Heart right ventricle (tissue), 16 donors: ENCODE measurements at places on chromosomes 1 and 21.

GRCh38 chr21:34946916-34947534 lies 102.1 kb downstream of the RUNX1 start:
- DNase-seq, result no peak

DNA sequence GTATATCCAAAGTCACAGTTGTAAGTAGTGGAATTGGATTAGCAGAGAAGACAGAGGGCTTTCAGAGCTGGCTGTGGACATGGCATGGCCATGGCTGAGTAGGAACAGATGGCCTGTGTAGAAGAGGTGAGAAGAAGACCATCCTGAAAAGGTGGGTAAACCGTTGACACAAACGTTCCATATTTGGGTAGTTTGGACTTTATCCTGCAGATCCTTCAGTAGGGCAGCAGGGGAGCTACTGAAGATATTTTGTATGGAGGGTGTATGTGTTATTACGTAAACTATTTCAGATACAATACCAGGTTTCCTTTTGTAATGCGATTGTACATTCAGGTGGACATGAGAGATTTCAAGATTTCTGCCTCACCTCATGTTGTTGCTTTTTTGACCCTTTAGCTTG lies 1.6 kb downstream of the UTP11 start:
- no peak for DNase-seq

- peak; percentile 57 for DNase-seq
Measured at GRCh38 chr1:94679332-94680038, 137.9 kb upstream of the F3 start.

DNA sequence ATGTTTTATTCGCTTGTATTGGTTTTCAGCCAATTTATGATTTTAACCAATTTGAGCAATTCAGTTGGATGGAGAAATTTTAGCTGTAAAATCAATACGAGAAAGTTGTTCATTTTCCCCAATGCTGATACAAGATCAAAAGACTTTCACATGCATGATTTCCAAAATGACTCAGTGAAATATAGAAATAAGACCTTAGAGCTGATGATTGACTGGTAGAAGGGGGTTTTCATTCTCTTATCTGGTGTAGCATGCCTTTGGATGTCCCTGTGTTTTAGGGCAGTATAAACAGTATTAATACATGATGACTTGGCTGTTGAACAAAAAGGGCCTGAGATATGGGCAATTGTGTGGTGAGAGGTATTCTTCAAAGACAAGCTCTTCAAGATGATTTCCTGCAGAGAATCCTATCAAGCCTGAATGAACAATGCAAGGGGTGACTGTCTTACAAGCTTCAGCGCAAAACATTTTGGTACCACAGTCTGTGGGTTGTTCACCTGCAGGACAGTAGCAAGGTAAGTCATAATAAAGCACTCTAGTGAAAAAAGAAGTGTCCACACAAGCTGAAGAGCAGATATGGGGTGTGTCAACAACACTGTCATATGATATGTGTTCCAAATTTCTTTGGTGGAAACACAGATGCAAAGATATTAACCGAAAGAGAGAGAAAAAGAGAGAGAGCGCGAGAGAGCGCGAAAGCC lies 156.2 kb downstream of the TNFSF18 start:
- no peak for DNase-seq

DNA sequence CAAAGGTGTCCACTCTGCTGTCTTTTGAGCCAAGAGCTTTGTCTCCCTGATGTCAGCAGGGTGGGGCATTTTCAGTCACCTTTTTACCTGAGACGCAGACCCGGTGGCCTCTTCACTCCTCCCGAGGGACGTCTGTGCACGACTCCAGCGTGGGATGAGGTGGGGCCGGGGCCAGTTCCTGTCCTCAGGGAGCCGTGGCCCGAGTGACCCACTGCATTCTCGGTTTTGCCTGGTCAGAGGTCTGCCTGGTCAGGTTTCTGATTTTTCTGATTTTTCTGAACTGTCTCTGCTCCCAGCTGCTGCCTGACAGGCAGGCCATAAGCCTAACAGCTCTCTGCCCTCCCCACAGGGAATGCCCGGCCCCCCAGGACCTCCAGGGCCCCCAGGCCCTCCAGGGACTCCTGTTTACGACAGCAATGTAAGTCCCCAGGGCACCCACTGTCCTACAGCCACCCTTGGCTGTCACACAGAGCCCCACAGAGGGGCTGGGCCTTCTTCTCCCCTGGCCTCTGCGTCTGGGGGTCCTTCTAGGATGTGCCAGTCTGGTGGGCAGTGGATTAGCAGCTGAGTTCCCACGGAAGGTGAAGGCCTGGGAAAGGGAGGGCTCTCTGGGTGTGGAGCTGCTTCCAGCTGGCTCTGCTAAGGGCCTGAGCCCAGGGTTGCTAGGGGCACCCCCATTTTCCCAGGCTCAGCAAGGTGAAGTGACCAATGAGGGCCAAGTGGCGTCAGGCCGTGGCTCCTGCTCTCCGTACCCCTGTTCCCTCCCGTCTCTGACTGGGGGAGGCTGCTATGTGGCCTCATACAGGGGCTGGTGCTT lies 45.9 kb downstream of the SLC19A1 start:
- no peak for DNase-seq

DNA sequence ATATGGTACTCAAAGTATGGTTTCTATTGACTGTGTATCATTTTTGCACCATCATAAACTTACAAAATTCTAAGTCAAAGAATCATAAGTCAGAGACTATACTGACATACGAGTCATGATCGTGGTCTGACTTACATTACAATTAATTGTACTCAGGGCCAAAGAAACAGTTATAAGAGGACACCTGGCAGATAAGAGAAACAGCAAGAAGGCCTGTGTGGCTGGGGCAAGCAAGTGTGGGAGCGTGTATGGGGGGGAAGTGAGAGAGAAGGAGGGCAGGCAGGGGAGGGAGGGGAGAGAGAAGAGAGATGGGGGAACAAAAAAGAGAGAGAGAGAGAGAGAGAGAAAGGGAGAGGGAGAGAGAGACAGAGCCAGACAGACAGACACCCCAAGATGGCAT lies 70.9 kb downstream of the RERE start:
- DNase-seq, result no peak

GRCh38 chr21:34077888-34078287 lies 4.5 kb downstream of the MRPS6 start:
- no peak for DNase-seq

- no peak for DNase-seq
Measured at GRCh38 chr1:51073456-51073855, 28.6 kb upstream of the C1orf185 start.

DNA sequence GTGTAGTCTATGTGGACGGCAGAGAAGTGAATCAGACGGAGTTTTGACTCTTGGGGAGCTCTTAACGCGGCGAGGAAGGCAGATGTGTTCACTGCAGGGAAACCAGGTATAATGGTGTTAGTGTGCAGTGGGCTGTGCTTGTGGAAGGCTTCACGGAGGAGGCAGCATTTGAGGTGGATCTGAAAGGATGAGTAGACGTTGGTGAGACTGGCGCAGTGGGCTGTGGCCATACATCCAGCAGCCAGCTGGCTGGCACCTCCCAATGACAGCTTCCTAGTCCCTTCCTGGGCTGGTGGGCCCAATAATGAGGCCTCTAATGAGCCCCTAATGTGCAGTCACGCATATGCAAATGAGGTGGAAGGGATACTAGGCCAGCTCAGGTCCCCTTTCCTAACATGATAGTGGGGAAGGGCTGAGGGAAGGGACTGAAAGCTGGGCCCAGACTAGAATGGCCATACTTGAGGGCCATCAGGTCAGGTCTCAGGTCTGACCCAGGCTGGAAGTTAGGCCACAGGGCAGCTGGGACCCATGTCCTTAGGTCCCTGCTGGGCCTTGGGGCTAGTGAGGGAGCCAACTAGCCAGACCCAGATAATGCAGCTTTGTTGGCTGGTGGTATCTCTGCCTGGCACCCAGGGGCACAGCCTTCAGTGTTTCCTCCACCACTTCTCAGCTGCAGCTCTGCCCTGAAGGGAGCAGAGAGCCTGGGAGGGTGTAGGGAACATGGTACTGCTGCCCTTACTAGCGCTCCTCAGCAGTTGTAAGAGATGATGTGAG lies 3.8 kb downstream of the MAP7D1 start:
- no peak for DNase-seq

DNA sequence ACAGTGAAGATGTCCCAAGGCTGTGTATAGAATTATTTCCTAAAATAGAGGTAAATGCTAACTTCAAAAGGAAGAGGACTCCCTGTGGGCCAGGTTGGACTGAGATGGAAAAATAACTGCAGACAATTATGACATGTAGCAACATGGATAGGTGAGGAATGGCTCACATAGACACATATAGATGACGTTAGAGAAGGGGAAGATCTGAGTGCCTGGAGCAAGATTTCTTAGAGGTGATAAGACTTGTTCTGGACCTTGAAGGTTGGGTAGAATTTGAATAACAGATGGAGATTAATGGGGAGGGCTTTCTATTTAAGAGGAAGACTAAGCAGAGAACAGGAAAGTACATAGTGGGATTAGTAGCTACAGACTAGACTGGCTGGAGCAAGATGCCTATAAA lies 76.9 kb downstream of the C1orf21 start:
- DNase-seq, result no peak

- DNase-seq, result no peak
Measured at GRCh38 chr1:177355575-177355974, 184.8 kb downstream of the BRINP2 start.

- DNase-seq, result no peak
Measured at GRCh38 chr1:109975718-109976117, 8.8 kb upstream of the AHCYL1 start.

GRCh38 chr1:29805122-29805895 lies 569.0 kb downstream of the PTPRU start:
- no peak for DNase-seq

- no peak for DNase-seq
Measured at GRCh38 chr1:209103092-209103491, 480.4 kb upstream of the CAMK1G start.

DNA sequence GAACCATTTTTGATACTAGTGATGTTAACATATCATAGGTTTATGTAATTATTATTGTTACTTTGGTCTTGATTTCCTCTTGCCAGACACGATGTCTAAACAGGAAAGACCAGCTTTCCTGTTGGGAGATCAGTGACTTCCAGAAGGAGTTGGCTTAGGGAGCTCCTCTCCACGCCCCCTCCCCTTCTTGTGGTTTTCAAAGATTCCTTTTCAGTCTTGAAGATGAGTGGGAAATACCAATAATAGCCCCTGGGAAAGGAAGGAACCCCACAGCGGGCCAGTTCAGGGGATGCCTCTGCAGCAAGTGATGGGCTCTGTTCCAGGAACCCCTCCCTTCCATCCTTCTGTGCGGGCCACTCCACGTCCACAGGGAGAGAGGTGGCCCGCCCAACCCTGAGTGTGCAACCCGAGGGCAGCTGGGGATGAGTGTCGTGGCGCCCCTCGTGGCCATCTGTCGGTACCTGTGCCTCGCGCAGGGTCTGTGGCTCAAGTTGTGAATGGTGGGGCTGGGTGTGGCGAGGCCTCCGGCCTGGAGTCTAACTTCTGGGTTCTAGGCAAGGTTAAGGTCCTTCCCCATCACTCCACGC lies 65.7 kb downstream of the TLR5 start:
- DNase-seq, result peak; percentile 70

- DNase-seq, result peak; percentile 21
Measured at GRCh38 chr1:53949023-53949990, 3.2 kb downstream of the LRRC42 start.

GRCh38 chr1:27664291-27664690 lies 7.7 kb downstream of the IFI6 start:
- DNase-seq, result no peak

GRCh38 chr1:181483285-181484195 lies at the start of gene CACNA1E:
Gene CACNA1E, plus strand, starts transcription at chr1:181483517. Its CDS starts 228 bp downstream, at chr1:181483745.
- no peak for DNase-seq

- no peak for DNase-seq
Measured at GRCh38 chr1:156074661-156075060, 7.6 kb downstream of the MEX3A start.

- DNase-seq, result no peak
Measured at GRCh38 chr1:213266983-213267772, 216.1 kb downstream of the RPS6KC1 start.

GRCh38 chr1:223771814-223772770 lies 59.8 kb downstream of the CAPN2 start:
- DNase-seq, result peak; percentile 38

- DNase-seq, result no peak
Measured at GRCh38 chr1:38805036-38805435, 54.5 kb downstream of the RRAGC start.

- no peak for DNase-seq
Measured at GRCh38 chr1:220682901-220683576, 7.1 kb upstream of the C1orf115 start.

- DNase-seq, result no peak
Measured at GRCh38 chr1:220003015-220003414, 43.3 kb downstream of the EPRS1 start.

DNA sequence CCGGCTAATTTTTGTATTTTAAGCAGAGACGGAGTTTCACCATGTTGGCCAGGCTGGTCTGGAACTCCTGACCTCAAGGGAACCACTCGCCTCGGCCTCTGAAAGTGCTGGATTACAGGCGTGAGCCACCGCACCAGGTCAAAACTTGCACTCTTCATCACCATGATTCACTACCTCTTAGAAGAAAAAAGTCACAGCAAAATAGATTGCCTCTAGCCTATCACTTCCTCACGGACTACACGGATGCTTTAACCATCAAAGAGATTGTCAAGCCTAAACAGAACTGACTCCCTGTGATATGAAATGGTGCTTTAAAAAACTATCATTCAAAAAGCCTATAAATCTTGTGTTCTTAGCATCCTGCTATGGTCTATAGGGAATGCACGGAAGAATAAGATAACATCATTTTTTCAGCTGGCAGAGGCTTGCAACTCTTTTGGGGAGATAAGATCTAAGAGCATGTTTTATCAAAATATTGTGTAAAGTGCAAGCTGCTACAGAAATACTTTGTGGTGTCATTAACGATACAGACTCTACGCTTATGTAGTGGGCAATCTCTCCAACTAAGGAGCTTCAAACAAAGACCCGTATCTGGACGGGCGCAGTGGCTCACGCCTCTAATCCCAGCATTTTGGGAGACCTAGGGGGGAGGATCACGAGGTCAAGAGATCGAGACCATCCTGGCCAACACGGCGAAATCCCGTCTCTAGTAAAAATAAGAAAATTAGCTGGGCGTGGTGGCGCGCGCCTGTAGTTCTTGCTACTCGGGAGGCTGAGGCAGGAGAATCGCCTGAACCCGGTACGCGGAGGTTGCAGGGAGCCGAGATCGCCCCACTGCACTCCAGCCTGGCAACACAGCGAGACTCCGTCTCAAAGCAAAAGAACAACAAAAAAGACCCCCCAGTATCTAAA lies 966 bp downstream of the TFB2M start:
- DNase-seq, result no peak
